NCI-H187 (cell line): ENCODE measurements at places on chromosomes 4 and X.
A peak's percentile ranks its signal among the peaks of the same experiment; 100 is the strongest.

GRCh38 chrX:39936886-39937770 is 160.6 kb downstream of the BCOR start:
- DNase-seq: no peak

- no peak for DNase-seq
Observed at GRCh38 chr4:175234162-175234561, 316.0 kb downstream of the ADAM29 start.

GRCh38 chr4:7941111-7941964 is 1.7 kb upstream of the AFAP1 start:
- DNase-seq: no peak

DNA sequence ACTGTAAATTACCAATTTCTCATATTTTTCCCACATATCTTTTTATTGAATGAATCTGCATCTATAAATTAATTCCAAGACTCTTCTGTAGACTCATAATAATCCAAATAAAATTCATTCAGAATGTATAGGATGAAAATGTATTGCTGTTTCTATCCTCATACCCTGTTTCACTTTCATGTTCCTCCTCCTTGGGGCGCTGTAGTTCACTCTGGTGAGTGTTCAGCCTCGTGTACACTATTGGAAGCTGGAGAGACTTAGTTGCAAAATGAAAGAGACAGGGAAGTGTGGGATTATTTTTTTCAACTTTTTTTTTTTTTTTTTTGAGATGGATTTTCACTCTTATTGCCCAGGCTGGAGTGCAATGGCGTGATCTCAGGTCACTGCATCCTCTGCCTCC is 296.1 kb downstream of the TLL1 start:
- DNase-seq: no peak

DNA sequence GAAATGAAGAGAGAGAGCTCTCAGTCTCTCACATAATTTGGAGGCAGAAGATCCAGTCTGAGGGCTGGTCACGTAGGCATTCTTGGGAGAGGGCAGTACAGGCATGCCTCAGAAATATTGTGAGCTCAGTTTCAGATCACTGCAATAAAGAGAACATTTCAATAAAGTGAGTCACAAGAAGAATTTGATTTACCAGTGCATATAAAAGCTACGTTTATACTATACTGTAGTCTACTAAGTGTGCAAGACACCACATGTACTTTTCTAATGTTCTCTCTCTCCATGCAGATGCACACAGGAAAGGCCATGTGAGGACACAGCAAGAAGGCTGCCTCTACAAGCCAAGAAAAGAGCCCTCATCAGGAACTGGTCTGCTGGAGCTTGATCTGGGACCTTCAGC is 583.5 kb upstream of the FAT1 start:
- DNase-seq: no peak

DNA sequence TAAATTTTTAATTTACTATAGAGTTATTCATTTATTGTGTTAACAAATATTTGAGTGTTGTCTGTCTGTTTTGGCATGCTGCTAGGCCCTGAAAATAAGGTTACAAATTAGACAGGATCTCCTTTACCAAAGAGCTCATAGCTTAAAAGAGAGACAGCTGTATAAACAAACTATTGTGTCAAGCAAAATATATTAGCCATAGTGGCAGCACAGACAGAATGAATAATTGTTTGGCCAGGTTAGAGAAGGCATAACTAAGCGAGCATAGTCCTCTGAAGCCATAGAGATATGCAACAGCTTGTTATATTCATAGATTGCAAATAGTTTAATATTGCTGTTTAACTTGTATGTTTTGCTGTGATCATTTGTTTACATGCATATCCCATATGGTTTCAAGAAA is 66.7 kb upstream of the NDUFC1 start:
- DNase-seq: no peak

GRCh38 chr4:104421566-104421965 is 73.1 kb downstream of the CXXC4 start:
- DNase-seq: no peak

- DNase-seq: no peak
Observed at GRCh38 chr4:168337550-168337940, 19.0 kb upstream of the DDX60 start.

DNA sequence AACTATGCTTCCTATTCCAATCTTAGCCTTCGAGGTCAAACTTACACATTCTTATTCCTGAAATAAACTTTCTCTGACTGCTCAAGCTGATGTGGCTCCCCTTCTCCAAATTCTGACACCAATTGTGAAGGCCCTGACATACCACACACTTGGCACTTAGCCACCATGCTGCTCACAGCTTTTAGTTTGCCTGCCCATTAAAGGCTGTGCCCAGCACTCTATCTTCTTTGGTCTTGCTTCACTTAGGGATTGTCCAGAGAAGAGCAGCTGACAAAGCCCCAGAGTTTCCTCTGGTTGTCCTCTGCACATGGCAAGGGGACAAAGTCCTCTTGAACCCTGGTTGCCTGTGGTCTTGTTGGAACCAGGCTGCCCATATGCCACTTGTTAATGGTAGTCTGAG is 126.1 kb downstream of the ARHGEF9 start:
- no peak for DNase-seq

DNA sequence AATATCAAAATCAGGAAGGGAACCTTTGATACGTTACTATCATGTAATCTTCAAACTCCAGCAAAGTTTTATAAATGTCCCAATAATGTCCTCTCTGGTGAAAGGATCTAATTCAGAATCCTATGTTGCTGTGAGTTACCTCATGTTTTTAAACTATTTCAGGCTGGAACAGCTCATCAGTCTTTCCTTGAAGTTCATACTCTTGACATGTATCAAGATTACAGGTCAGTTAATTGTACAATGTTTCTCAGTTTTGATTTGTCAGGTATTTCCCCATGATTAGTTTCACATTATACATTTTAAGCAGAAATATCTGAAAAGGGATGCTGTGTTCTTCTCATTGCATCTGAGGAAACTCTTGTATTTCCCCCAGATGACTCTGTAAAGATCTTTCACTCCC is 136.5 kb upstream of the HS3ST1 start:
- DNase-seq: no peak

DNA sequence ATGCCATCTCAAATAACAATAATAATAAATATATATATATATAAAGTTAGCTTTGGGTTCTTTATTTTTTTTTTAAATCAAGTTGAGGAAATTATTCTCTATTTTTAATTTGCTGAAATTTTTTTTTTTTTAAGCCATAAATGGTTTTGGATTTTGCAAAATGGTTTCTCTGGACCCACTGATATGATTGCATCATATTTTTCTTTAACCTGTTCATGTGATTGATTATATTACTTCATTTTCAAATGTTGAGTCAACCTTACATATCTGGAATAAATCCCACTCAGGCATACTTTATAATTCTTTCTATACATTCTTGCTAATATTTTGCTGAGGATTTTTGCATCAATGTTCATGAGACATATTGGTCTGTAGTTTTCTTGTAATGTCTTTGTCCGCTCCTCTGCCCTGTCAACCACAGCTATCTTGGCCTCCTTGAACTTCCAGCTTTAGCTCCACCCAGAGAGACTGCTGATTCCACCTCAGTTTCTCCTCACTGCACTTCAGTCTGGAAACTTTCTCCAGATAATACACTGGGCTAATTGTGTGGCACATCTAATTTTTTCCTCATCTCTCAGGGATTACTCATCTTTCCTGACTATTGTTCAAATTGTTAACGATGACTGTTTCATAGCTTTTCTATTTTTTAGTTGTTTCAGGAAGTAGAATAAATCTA is 160.9 kb upstream of the GIMD1 start:
- DNase-seq: no peak

GRCh38 chrX:55312655-55313054 is 47.9 kb upstream of the PAGE3 start:
- no peak for DNase-seq

DNA sequence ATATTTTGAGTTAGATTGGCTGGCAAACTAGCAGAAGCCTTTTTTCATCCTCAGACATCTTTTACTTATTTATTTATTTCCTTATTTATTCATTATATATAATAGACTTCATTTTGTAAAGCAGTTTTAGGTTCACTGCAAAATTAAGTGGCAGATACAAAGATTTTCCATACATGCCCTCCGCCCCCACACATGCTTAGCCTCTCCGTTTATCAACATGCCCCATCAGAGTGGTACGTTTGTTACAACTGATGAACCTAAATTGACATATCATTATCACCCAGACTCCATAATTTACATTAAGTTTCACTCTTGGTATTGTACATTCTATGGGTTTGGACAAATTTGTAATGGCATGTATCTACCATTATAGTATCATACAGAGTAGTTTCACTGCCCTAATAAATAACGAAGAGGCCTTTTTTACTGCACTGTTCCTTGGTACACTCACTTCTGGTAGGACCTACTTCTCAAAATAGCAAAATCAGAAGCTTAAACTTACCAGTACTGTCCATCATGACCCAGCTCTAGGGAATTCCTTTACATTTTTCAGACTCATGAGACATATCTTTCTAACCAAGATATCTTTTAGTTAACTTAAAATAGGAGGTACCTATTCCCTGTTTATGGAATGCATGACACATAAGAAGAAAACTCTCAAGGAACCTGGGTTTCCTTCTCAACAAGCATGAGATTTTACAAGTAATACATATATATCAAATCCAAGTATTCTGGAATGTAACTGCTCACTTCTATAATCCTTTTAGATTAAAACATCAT is 4.8 kb upstream of the TMPRSS11B start:
- DNase-seq: no peak

GRCh38 chrX:46444011-46444410 is 101.2 kb downstream of the ZNF674 start:
- no peak for DNase-seq

DNA sequence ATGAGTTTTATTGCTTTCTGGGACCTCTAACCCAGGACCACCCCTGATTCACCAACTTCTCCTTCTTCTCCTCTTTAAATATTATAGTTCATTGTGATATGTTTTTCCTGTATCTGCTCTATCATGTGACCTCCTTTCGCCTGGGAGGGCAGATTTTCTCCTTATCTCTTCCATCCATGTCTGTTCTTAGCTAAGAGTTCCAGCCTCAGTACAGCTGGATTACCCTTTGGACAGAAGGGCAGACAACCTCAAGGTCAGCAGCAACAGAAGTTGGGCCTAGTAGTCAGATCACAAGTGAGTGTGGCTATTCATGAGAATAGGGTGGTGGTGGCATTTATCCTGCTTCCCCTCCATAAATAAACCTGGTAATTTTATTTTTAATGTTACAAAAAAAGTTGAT is 5.7 kb upstream of the XK start:
- no peak for DNase-seq

DNA sequence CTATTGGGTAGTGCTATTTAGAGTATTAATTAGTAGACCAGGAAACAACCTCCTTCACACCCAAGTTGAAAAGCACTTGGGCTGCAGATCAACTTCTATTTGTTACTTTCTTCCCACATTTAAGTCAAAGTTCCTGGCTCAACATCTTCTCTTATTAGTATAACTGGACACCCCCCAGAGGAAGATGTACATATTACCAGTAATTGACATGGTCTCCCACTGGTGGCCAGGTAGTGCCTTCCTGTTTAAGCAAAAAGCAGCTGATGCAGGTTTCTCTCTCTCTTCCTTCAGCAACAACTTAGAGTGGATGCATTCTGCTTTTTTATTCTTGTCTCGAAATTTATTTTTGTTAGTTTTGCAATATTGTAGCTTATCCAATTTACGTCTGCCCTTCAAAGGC is 438.1 kb downstream of the GBA3 start:
- DNase-seq: no peak

- DNase-seq: peak; percentile 59
Observed at GRCh38 chr4:78213218-78213617, 156.1 kb downstream of the FRAS1 start.

- DNase-seq: no peak
Observed at GRCh38 chr4:98283219-98284189, 22.3 kb downstream of the RAP1GDS1 start.

DNA sequence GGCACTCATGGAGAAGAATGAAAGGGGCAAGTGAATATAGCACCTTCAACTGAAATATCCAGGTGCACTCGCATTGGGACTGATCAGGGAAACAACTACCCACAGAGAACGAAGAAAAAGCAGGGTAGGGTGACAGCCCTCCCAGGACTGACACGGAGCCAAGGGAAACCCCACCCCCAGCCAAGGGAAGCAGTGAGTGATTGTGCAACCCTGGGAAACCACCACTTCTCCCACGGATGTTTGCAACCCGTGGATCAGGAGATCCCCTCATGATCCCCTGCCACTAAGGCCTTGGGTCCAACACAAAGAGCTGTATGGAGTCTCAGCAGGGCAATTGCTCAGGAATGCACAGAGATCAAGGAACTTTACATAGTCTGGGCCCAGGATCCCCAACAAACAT is 158.5 kb upstream of the HCCS start:
- no peak for DNase-seq

DNA sequence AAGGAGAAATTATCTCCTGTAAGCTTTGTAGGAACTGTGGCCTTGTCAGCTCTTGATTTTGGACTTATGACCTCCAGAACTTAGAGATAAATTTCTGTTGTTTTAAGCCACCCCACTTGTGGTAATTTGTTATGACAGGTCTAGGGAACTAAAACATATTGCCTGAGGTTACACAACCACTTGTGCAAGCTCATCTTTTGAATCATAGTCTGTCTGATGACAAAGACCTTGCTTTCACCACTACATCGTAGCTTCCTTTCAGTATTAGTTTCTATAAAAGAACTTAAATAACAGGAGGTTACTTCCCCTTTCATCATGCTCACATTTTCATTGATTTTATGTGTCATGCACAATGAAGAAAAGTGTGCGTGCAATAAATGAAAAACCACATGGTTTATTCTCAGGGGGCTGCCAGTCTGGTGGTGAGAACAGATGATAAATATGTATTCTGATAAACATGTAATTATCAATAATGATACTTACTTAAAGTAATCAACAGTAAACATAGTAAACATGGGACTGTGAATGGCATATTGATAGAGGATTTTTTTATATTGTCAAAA is 690.0 kb upstream of the HS3ST1 start:
- DNase-seq: no peak

GRCh38 chrX:17769701-17770269 is 32.5 kb downstream of the SCML1 start:
- DNase-seq: no peak

DNA sequence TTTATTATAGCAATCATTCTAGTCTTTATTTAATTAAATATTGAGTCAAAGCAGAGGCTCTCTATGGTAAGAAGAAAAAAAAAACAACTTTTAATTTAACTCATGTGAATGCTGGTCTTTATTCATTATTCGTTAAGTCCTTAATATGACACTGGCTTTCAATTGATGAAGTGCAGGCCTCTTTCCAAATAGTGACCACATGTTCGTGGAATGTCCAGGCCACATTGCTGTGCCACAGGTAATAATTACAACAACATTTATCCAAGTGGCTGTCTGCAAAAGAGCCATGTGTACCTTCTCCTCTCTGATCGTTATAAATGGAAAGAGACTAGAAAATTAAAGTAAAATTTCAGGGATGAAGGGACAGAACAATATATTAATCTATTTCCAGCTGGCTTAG is 220.1 kb upstream of the PABPC4L start:
- no peak for DNase-seq

- no peak for DNase-seq
Observed at GRCh38 chr4:177308847-177309521, 690 bp upstream of the NEIL3 start.

- no peak for DNase-seq
Observed at GRCh38 chr4:164937576-164938270, 39.7 kb downstream of the TRIM61 start.
